GM23248 (cell line): ENCODE measurements at places on chromosomes 2 and 18. TPM values are rescaled to one million over a fixed set of nuclear protein-coding genes. Genes with fewer than 3 reads are reported as not detected.
A peak's percentile ranks its signal among the peaks of the same experiment; 100 is the strongest.

MARS2 gene
- polyA plus RNA-seq: 3.0 and 3.3 TPM in 2 replicates

CHRNG gene
- not detected in 2 replicates for polyA plus RNA-seq

FAHD2A gene
- polyA plus RNA-seq: 21.7 and 24.5 TPM in 2 replicates

FBXO48 gene
- polyA plus RNA-seq: 0.67 and 1.0 TPM in 2 replicates

GALNT14 gene
- polyA plus RNA-seq: 2.3 and 3.2 TPM in 2 replicates

CCDC85A gene
- polyA plus RNA-seq: 1.6 TPM in 2 replicates

AFF3 gene
- polyA plus RNA-seq: 0.56 and 0.75 TPM in 2 replicates

BMP10 gene
- polyA plus RNA-seq: not detected in 2 replicates

LBH gene
- 155 and 162 TPM in 2 replicates for polyA plus RNA-seq

GCG gene
- polyA plus RNA-seq: not detected in 2 replicates

HSBP1L1 gene
- polyA plus RNA-seq: 27.0 and 28.7 TPM in 2 replicates

DOCK10 gene
- 6.1 and 8.5 TPM in 2 replicates for polyA plus RNA-seq

DNA sequence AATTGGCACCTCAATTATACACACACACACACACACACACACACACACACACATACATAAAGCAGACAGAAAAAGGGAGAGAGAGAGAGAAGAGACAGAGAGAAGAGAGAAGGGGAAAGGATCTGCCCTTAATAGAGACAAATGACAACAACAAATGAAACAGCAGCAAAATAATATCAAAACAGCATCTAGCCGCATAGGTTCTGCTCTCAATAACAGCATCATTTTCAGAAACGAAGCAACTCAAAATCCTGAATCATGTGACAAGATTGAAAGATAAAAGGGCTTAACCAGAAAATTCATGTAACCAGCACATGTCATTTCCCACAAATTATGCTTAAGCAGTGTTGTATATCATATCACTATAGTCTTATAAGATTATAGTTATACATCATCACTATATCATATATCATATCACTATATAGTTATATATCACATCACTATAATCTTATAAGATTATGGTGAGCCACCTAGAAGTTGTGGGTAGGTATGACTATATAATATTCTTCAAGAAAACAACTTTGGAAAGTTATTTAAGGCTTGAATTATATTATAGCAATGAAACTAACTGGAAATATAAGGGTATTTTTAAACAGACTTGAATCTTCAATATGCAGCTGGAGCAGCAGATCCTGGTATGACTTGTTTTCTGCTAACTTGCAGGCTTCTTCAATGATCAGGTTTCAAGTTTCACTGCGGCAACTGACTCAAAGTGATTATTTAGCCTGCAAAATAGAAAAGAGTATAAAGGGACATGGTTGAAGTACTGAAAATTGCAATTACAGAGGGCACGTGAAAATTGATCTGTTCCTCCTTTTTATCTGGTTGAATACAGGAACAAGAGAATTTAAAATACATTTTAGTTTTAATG lies 16.1 kb upstream of the VPS54 start:
- DNase-seq: peak; percentile 49

DNA sequence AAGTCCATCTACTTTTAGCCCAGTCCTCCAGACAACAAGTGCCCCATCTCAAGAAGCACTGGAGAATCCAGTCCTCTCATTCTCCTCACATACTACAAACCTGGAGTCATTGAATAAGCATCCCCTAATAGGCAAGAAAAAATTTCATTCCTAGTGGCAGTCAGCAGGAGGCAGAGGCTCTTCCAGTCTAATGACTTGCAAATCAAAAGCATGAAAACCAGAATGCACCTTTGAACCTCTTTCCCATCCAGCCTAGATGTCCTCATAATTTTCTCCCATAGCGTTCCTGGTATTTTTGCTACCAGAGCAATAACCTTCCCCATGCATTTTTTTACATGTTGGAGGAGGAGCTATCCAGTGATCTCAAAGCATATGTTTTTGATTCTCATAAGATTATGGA lies 252.6 kb downstream of the TTC32 start:
- DNase-seq: peak; percentile 66

GRCh38 chr2:177169810-177170514 lies 42.6 kb upstream of the HNRNPA3 start:
- DNase-seq: no peak

- peak; percentile 63 for DNase-seq
These were observed 28.6 kb downstream of the PLA2R1 start for GRCh38 chr2:160033732-160034392.

GRCh38 chr2:156647377-156648010 lies 211.3 kb downstream of the GPD2 start:
- DNase-seq: no peak

- DNase-seq: no peak
These were observed 686.7 kb downstream of the TMEM182 start for GRCh38 chr2:103448495-103448894.

DNA sequence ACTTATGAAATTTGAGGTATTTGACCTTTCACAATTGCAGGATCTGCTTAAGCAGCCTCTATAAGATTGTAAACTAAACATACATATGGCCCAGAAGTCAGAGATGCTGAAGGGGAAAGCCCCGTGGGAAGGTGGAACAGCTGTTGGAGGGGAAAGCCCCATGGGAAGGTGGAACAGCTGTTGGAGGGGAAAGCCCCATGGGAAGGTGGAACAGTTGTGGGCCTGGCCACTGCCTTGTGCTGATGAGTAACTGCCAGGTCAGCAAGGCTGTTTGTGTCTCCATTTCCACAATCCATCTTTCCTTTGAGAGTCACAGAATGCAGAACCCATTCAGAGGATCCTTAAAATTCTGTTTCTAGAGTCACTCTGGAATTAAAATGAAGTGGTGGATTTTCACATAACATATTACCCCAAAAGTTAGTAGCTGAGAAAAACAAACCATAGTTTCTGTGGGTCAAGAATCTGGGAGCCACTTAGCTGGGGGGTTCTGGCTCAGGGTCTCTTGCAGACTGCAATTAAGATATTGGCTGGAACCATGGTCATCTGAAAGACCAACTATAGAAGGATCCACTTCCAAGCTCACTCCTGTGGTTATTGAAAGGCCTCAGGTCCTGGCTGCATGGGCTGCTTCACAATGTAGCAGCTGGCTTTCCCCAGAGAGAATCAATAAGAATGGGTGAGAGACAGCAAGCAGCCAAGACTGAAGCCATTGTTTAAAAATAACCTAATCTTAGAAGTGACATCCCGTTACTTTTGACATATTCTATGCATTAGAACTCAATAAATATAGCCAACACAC lies 86.6 kb upstream of the CAVIN2 start:
- DNase-seq: peak; percentile 6

DNA sequence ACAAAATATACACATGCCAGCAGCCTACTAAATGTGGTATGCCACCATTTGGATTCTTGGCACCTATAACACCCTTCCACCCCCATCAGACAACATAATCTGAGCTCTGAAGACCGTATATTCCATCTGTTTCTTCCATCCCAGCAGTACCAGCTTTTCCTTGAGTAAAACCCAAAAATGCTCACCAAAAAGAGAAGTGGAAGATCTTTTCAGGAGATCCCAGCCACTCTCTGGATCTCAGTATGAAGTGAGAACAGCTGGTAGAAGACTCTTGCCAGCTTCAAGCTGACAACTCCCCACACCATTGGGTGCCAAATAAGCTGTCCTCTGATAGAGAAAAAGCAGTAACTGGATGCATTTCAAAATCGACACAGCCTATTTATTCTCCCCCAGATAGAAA lies 22.6 kb downstream of the REG1B start:
- no peak for DNase-seq

DNA sequence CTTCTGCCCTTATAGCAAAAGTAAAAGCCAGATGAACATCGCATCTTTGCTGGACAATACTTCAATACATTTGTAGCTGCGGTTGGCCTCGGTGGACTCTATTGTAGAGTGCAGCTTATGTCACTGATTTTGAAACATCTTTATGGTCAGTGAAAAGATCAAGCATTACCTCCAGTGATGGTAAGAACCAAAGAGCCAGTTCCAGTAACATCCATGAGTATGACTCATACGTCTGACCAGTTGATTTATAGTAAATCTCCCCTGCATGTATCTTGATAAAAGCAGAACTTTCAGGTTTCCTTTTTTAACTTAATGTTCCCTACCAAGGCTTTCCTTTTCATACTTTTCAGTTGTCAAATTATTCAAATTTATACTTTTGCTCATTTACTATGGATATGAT lies 119.2 kb upstream of the HNRNPA3 start:
- peak; percentile 7 for DNase-seq

- DNase-seq: no peak
These were observed 24.2 kb downstream of the CENPA start for GRCh38 chr2:26809876-26810577.

- peak; percentile 93 for DNase-seq
These were observed 83.3 kb downstream of the DPP4 start for GRCh38 chr2:161990741-161991140.

DNA sequence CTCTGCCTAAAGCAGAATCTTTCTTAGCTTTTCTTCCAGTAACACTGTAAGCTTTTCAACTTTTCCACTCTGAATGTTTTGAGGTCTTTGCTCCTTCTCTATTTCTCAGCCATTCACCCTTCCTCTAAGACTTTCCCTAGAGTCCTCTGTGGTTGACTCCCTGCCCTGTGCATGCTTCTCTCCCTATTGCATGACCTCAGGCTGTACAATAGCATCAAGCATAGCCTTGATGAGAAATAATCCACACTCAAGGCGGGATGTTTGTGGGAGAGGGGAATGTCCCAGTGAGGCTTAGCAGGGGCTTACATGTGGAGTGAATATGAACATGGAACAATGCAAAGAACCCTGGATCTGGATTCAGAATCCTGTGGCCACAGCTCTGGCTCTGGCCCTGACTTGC lies 48.4 kb upstream of the IGFBP5 start:
- no peak for DNase-seq

DNA sequence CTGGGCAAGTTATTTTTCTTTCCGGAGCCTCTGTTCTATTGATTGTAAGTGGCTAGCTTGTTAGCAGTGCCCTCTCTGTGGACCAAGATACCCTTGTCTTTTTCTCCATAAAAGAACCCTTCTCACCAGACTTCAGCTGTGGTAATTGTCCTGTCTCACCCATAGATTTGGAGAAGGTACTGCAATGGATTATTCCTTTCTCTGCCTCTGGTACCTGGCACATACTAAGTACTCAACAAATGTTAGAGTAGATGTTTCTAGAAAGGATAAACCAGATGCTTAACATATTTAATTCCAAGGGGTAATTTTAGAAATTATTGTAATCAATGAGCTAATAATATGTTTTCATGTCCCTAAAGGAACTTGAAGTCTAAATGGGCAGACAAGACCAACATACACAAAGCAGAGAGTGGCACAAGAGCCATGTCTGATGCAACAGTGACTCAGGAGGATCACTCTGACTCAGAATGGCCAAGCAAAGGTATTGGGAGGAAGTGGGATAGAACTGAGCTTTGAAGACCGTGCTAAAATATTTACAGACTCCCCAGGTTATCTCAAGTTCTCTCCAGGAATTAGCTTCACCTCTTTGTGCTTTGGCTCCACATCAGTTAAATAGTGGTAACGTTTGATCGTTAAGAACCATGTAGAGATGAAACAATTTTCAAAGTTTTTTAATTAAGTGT lies 129.7 kb upstream of the OSR1 start:
- peak; percentile 86 for DNase-seq

DNA sequence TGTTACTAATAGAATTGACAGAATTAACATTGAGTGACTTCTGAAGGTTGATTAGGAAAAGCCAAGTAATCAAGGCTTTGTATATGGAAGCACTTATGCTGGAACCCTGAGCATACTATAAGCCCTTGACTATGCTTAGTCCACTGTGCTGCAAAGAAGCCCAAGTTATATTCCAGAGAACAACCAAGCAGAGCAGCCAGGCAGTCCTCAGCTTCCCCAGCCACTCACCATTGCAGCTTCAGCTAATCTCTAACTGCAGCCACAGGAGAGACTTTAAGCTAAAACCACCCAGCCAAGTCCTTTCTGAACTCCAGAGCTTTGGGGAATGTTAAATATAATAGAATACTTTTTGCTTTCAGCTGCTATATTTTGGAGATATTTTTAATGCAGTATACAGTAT lies 164.4 kb upstream of the VWC2L start:
- no peak for DNase-seq

GRCh38 chr2:114175507-114175906 lies 266.9 kb upstream of the DPP10 start:
- DNase-seq: no peak

GRCh38 chr2:23349508-23349907 lies 35.5 kb upstream of the KLHL29 start:
- DNase-seq: no peak

GRCh38 chr2:126883666-126884040 lies 15.0 kb upstream of the TEX51 start:
- DNase-seq: no peak

GRCh38 chr2:23569761-23570365 lies 184.9 kb downstream of the KLHL29 start:
- no peak for DNase-seq

DNA sequence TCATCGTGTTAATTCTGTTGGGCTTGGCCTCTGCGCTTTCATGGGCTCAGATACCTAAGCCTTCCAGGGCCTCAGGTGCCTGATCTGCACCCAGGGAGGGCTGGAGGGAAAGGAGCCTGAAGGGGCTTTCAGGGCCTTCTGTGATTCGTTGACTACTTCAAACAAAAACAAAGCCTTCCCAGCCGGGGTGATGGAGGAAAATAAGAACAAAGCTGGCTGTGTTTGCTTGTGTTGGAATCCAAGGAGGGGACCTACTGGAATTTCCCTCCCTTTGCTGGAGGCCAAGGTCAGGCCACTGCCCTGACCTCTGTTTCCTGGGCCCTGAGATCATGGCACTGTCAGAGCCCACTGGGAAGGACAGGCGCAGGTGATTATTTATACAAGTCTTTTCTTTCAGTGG lies 135.3 kb downstream of the KLHL29 start:
- no peak for DNase-seq

DNA sequence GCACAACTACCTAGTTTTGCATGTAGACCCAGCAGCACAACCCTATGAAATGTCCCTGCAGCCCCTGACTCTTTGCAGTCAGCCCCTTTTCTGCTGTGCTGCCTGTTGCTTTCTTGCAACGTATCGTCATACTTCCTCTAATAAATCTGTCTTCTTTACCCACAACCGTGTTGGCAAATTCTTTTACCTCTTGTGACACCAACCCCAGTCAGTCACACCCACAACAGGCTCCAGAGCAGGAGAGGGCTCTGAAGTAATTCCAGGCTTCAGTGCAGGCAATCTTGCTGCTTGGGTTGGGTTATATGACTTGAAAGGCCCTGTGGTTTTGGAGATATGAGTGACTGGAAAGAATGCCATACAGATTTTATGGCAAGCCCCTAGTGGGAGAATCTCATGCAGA lies 79.1 kb upstream of the KCNH7 start:
- DNase-seq: no peak

- no peak for DNase-seq
These were observed 239.1 kb downstream of the AGPS start for GRCh38 chr2:177631680-177632079.

- DNase-seq: peak; percentile 15
These were observed 139.8 kb downstream of the CLIP4 start for GRCh38 chr2:29255004-29255403.
